ENCODE measurements at places on chromosomes 11 and 22. TPM values are rescaled to one million over a fixed set of nuclear protein-coding genes. Genes with fewer than 3 reads are reported as not detected.

GRCh38 chr22:22796724-22797123, 90.9 kb upstream of the IGLL5 start:
- H3K4me1 ChIP-seq = peaks cover 4% of the 10 kb centered on the region
- no peaks in the 10 kb centered on the region for H3K36me3 ChIP-seq
- H3K27me3 ChIP-seq = no peaks in the 10 kb centered on the region
- H3K4me3 ChIP-seq = no peak overlapping the region
- no peak overlapping the region for H3K27ac ChIP-seq
- DNase-seq = no peak

Gene POLD3
- total RNA-seq = 22.3 TPM

DNA sequence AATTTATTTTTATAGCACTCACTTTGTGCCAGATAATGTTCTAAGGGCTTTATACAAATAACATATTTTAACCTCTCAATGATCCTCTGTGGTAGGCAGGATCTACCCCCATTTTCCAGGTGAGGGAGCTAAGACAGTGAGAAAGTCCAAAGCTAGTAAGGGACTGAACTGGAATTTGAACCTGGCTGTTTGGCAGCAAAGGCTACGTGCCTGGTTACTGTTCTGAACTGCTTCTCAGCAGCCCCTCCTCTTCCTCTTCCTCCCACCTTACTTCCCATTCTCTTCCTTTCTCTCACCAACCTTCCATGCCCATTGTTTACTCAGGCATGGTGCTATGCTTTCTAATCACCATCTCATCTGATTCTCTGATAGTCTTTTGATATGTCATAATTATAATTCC, 82.0 kb downstream of the INSC start:
- no peaks in the 10 kb centered on the region for H3K27me3 ChIP-seq
- H3K27ac ChIP-seq = peak overlapping the region; percentile 84
- H3K36me3 ChIP-seq = no peaks in the 10 kb centered on the region
- DNase-seq = no peak
- no peak overlapping the region for H3K4me3 ChIP-seq
- H3K4me1 ChIP-seq = peaks cover 27% of the 10 kb centered on the region

Gene PIM3
- total RNA-seq = 107 TPM

DNA sequence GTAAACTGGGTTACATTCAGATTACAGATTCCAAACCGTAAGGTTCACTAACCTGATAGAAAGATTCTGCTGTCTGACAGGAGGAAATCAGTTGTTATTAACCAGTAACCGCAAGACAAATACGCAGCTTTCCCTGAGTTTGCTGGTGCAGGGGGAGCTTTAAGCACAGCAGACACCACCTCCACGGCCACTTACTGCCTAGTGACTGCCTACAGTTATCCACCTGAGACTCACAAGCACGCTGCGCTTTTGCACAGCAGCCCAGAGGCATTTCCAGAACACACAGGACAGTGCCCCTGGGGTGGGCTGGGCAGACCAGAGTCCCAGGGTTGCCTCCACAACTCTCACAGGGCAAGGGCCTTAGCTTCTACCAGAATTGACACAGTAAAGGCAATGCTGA, 90.9 kb downstream of the CTTN start:
- H3K27me3 ChIP-seq = no peaks in the 10 kb centered on the region
- no peaks in the 10 kb centered on the region for H3K4me1 ChIP-seq
- no peak overlapping the region for H3K27ac ChIP-seq
- no peak overlapping the region for H3K4me3 ChIP-seq
- peaks cover 4% of the 10 kb centered on the region for H3K36me3 ChIP-seq
- DNase-seq = no peak

DNA sequence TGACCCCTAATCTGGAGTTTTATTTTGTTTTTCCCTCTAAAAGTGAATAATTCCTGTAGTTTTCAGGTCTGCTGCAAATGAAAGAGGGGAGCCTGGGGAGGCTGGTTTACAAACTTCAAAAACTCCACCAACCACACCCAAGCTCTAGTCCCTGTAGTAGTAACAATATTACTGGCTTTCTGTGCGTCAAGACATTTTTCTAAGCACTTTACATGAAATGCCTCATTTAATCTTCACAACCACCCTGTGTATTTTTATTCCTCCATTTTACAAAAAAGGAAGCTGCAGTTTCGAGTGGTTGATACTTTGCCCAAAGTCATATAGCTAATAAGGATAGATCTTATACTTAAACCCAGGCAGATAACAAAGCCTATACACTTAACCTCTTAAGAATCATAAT, 23.5 kb downstream of the CTNND1 start:
- no peak overlapping the region for H3K27ac ChIP-seq
- no peak for DNase-seq
- no peaks in the 10 kb centered on the region for H3K36me3 ChIP-seq
- peaks cover 46% of the 10 kb centered on the region for H3K4me1 ChIP-seq
- no peaks in the 10 kb centered on the region for H3K27me3 ChIP-seq

- H3K27me3 ChIP-seq = no peaks in the 10 kb centered on the region
- H3K27ac ChIP-seq = no peak overlapping the region
- H3K36me3 ChIP-seq = no peaks in the 10 kb centered on the region
- DNase-seq = no peak
Measured at GRCh38 chr11:33057284-33057683, 17.9 kb downstream of the TCP11L1 start.

DNA sequence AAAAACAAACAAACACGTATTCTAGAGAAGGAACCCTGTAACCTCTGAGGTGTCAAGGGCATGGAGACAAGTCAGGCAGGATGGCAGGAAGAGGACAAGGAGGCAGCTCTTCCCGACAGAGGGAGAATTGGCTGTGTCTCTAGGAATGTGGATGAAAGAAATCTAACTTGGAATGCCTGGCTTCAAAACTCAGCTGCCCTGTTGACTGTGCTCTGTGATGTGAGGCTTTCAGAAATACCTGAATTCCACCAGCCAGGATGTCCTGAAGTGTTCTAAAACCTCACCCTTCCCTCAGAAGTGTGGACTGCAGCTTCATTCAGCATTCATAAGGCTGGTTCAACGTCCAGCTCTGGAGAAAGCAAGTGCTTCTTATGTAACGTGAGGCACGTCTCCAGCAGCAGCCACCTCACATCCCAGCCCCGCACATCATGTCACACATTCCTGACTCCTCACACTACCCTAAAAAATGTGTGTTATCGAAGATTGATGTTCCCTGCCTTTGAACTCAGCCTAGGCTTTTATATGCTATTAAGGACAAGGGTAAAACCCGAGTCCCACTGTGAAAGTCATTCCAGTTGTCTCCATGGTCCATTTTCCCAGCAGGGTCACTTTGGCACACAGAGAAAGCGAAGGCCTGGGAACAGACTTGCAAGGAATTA, 398.9 kb downstream of the ETS1 start:
- DNase-seq = no peak
- no peak overlapping the region for H3K4me3 ChIP-seq

DNA sequence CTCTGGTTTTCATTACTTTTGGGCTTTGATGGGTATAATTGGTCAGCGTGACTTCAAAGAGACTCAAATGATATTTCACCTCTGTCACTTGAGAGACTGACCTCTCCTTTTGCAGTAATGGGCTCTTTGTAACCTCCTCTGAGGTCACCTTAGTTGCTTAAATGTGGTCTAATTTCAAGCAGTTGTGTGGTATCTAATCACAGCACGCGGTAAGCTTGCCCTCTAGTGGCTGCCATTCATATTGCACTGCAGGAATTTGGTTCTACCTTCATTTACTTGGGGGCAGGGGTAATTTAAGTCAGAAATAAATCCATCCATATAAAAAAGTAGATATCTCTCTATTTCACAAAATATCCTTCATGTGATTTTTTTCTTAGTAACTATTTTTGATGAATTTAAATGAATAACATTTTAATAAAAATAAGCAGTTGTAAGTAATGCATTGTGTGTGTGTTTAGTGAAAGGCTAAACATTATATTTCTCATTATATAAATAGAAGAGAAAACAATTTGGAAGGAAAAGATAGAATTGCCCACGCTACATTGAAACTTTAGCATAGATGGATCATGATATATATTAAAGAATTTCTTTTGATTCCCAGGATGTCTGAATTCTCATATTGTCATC, 55.0 kb upstream of the ANO3 start:
- no peaks in the 10 kb centered on the region for H3K27me3 ChIP-seq
- H3K36me3 ChIP-seq = no peaks in the 10 kb centered on the region
- no peak overlapping the region for H3K4me3 ChIP-seq
- H3K27ac ChIP-seq = no peak overlapping the region
- DNase-seq = peak; percentile 64
- no peaks in the 10 kb centered on the region for H3K4me1 ChIP-seq

Gene CYB5R3
- total RNA-seq = 426 TPM

DNA sequence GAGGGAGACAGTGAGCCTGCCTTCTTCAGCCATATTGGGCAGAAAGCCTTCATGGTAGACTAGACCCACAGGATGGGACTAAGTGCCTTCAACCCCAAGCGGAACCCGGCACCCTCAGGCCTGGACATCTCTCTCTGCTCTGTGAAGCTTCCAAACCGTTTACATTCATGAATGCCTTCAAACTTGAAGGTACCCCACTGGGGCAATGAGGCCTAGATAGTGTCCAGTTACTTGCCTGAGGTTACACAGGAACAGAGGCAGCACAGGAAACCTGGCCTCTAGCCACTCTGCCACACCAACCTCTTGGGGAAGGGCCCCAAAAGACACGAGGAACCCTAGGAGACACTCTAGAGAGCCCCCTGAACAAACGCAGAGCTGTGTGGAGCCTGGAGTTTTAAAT, 14.5 kb upstream of the CYP2R1 start:
- DNase-seq = no peak
- H3K36me3 ChIP-seq = no peaks in the 10 kb centered on the region
- H3K4me3 ChIP-seq = no peak overlapping the region

DNA sequence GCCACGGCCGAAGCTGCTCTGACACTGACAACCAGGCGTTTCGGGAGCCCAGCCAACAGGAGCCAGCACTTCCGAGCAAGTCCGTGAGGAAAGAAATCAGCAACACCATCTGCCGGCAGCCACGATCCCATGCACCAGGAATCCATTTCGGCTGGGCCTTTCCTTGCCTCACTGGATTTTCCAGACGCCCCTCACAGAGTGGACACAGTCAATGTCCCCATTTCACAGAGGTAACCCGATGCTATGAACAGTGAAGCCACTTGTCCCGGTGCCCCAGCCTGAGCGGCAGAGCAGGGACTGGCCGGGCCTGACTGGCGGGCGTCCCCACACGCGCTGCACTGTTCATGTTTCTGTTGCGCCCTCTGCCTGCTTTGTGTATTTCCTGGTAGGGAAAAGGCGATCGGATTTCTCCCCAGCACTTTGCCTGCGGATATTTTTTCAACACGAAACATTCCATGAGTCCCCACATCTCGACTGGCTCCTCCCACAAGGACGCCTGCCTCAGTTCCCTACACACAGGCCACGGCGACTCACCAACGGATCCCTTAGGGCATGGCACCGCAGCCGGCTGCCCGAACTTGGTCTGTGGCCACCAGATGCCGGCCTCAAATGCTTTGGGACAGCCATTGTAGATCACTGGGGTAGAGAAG, 55.3 kb downstream of the TRMU start:
- H3K27me3 ChIP-seq = no peaks in the 10 kb centered on the region
- no peaks in the 10 kb centered on the region for H3K36me3 ChIP-seq
- peak overlapping the region; percentile 69 for H3K27ac ChIP-seq
- H3K4me3 ChIP-seq = no peak overlapping the region

Gene FAM111B
- 2.2 TPM for total RNA-seq

Gene MAP6
- total RNA-seq = 7.7 TPM

Gene APOA5
- not detected for total RNA-seq

Data from kidney (tissue), 22 donors.